ENCODE measurements at places on chromosomes 7 and 10.

DNA sequence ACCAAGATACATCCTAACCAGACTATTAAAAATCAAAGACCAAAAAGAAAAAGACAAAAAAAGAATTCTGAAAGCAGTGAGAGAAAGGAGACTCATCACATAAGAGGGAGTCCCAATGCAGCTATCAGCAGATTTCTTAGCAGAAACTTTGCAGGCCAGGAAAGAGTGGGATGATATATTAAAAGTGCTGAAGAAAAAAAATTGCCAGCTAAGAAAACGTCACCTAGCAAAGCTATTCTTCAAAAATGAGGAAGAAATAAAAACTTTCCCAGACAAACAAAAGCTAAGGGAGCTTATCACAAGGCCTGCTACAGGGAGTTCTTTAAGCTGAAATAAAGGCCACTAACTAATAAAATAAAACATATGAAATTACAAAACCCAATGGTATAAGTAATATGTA, 40.5 kb upstream of the CDK6 start:
- no peaks in the 10 kb centered on the region for H3K4me1 ChIP-seq
- DNase-seq, result no peak
- H3K4me3 ChIP-seq, result no peak overlapping the region
- H3K27me3 ChIP-seq, result no peaks in the 10 kb centered on the region

GRCh38 chr7:93375603-93376002, 143.4 kb downstream of the VPS50 start:
- H3K27ac ChIP-seq, result no peak overlapping the region
- no peak for DNase-seq
- H3K36me3 ChIP-seq, result no peaks in the 10 kb centered on the region
- H3K27me3 ChIP-seq, result no peaks in the 10 kb centered on the region

GRCh38 chr10:68109331-68109730, at the start of gene MYPN:
TSS of gene MYPN (plus strand) at chr10:68109488. CDS start at chr10:68121439, 11,951 bp downstream.
- H3K4me1 ChIP-seq, result no peaks in the 10 kb centered on the region
- H3K27ac ChIP-seq, result no peak within 1 kb of the TSS
- no peak within 1 kb of the TSS for H3K4me3 ChIP-seq
- no peaks in the 10 kb centered on the region for H3K27me3 ChIP-seq

GRCh38 chr7:43782768-43783555, 24.5 kb downstream of the BLVRA start:
- H3K4me1 ChIP-seq, result peaks cover 4% of the 10 kb centered on the region
- H3K4me3 ChIP-seq, result no peak overlapping the region
- no peak for DNase-seq

- H3K36me3 ChIP-seq, result no peaks in the 10 kb centered on the region
- no peak for DNase-seq
- no peak overlapping the region for H3K27ac ChIP-seq
- no peaks in the 10 kb centered on the region for H3K27me3 ChIP-seq
- H3K4me3 ChIP-seq, result no peak overlapping the region
- H3K4me1 ChIP-seq, result no peaks in the 10 kb centered on the region
Observed at GRCh38 chr7:84017651-84018050, 176.9 kb downstream of the SEMA3A start.

GRCh38 chr10:35079763-35080162, 10.4 kb downstream of the CUL2 start:
- H3K4me3 ChIP-seq, result no peak overlapping the region
- no peaks in the 10 kb centered on the region for H3K36me3 ChIP-seq
- no peak for DNase-seq
- no peaks in the 10 kb centered on the region for H3K4me1 ChIP-seq

- peak overlapping the region; percentile 67 for H3K27ac ChIP-seq
- DNase-seq, result no peak
- peaks cover 90% of the 10 kb centered on the region for H3K4me1 ChIP-seq
- no peak overlapping the region for H3K4me3 ChIP-seq
- H3K36me3 ChIP-seq, result no peaks in the 10 kb centered on the region
- H3K27me3 ChIP-seq, result no peaks in the 10 kb centered on the region
Observed at GRCh38 chr10:73866621-73867020, 7.7 kb downstream of the CAMK2G start.

DNA sequence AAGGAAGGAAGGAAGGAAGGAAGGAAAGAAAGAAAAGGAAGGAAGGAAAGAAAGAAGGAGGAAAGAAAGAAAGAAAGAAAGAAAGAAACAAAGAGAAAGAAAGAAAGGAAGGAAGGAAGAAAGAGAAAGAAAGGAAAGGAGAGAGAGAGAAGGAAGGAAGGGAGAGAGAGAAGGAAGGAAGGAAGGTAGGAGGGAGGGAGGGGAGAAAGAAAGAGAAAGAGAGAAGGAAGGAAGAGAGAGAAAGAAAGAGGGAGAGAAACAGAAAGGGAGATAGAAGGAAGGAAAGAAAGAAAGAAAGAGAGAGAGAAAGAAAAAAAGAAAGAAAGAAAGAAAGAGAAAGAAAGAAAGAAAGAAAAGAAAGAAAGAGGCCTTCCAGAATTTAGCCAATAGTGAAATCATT, 204.9 kb downstream of the DGKB start:
- no peak overlapping the region for H3K4me3 ChIP-seq
- H3K36me3 ChIP-seq, result no peaks in the 10 kb centered on the region
- H3K4me1 ChIP-seq, result no peaks in the 10 kb centered on the region
- H3K27me3 ChIP-seq, result no peaks in the 10 kb centered on the region
- no peak overlapping the region for H3K27ac ChIP-seq
- no peak for DNase-seq

DNA sequence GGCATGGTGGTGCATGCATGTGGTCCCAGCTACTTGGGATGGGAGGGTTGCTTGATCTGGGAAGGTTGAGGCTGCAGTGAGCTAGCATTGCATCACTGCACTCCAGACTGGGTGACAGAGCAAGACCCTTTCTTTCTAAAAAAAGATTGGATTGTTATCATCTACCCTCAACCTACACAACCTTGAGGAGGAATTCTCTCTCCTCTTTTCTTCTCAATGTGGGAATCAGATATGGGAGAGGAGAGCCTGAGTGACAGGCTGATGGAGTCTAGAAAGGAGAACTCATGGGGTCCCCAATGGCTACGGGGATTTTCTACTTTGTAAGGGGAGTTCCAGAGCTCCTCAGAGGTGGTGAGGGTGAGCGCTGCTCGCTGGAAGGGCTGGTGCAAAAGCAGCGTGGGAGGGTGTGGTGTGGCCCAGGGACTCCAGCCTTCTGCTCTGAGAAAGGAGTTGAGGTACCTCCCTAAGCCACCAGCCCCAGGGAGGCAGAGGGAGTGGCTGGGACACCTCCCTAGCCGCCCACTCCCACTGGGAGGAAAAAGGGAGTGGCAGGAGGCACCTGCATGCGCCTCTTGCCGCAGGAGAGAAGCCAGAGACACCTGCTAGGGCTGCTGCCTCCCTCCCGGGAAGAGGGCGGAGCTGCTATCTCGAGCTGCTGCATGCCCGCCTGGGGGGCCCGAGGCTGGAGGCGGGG, 48.4 kb downstream of the GATA3 start:
- no peak overlapping the region for H3K27ac ChIP-seq
- H3K4me1 ChIP-seq, result no peaks in the 10 kb centered on the region
- H3K36me3 ChIP-seq, result no peaks in the 10 kb centered on the region
- H3K27me3 ChIP-seq, result peaks cover 20% of the 10 kb centered on the region
- H3K4me3 ChIP-seq, result no peak overlapping the region

DNA sequence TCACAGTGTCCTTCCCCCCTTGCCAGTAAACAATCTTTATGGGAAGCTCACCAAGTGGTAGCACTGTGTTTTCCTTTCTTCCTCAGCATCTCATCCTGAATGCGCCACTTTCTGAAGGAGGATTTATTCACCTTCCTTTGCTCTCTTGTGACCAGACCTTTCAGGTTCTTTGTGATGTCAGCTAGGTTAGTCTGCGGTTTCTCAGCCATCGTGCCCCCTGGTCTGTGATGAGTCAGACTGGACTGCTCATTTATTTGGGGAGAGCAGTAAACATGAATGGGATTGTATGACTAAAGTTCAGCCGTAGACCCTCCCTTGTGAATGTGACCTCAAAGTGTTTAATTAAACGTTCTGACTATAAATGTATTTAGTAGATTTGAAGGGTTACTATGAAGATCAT, 235.1 kb upstream of the CELF2 start:
- no peaks in the 10 kb centered on the region for H3K36me3 ChIP-seq
- no peak overlapping the region for H3K4me3 ChIP-seq
- H3K4me1 ChIP-seq, result peaks cover 5% of the 10 kb centered on the region

DNA sequence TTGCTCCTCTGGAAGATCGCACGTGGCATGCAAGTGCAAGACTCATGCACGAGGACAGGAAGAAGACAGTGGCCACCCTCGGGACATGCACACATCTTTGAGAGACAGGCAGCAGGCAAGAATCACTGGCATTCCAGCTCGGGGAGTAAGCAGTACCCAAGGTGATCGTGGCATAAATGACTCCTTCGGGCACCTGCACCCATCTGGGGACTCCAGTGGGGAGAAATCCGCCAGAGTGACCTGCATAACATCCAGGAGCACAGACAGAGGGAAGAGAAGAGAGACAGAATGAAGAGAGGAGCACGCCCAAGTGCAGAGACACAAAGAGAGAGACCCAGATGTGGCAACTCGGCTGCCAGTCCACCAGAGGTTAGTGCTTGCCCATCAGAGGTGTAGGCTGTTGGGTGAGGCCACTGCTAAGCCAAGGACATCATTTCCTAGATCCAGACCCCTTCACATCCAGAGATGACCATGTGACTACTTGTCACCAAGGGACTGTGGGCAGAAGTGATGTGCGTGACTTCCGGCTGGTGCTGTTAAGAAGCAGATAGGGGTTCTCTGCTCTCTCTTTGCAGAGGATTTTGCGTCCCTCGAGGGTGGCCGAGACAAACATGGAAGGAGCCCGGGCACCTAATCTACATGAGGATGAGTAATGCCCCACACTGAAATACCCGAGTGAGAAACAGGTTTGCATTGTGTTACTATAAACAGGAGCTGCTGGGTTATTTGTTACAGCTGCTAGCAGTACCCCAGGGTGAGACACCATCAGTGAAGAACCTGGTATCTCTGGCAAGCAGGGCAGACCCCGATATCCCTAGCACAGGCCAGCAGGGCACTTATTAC, 80.6 kb downstream of the VWA2 start:
- H3K27me3 ChIP-seq, result no peaks in the 10 kb centered on the region
- H3K27ac ChIP-seq, result no peak overlapping the region
- no peak overlapping the region for H3K4me3 ChIP-seq
- no peaks in the 10 kb centered on the region for H3K36me3 ChIP-seq
- no peaks in the 10 kb centered on the region for H3K4me1 ChIP-seq
- no peak for DNase-seq

DNA sequence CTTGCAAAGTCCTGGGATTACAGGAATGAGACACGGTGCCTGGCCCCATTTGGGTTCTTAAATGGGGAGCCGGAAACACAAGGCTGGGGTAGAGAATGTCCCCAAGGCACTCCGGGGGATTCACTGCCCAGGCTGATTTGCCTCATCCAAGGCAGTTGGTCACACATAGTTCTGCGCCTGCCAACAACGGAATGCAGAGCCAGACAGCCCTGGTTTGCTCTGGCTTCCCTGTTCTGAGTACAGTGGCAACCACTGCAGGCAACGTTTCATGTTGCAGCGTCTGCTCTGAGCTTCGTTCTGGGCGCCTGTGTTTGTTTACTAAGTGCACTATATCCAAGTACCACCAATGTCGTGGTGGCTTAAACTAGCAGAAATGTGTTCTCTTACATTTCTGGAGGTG, 61.7 kb upstream of the C1QL3 start:
- no peaks in the 10 kb centered on the region for H3K4me1 ChIP-seq
- no peak for DNase-seq
- no peak overlapping the region for H3K27ac ChIP-seq
- no peaks in the 10 kb centered on the region for H3K36me3 ChIP-seq

- no peak overlapping the region for H3K27ac ChIP-seq
- no peaks in the 10 kb centered on the region for H3K36me3 ChIP-seq
- DNase-seq, result no peak
Observed at GRCh38 chr7:132518102-132518838, 58.0 kb downstream of the PLXNA4 start.

DNA sequence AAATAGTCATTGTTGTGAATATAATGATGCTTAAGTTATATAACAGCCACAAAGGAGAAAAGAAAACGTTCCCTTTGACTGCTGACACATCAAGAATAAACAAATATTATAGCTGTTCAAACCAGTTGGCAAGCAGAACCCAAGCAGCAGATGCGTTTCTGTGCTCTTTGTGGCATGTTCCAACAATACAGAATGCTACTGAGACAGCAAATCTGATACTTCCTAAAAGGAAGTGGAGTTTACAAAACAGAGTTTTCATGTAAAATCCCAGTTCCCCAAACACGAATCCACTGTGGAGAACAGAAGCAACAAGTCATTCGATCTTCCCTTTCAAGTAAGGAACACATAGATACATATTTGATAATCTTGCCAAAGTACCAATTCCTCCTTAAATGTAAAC, 170.9 kb upstream of the ASAH2 start:
- H3K27me3 ChIP-seq, result no peaks in the 10 kb centered on the region
- H3K36me3 ChIP-seq, result no peaks in the 10 kb centered on the region
- H3K4me3 ChIP-seq, result no peak overlapping the region
- H3K27ac ChIP-seq, result no peak overlapping the region
- no peak for DNase-seq

DNA sequence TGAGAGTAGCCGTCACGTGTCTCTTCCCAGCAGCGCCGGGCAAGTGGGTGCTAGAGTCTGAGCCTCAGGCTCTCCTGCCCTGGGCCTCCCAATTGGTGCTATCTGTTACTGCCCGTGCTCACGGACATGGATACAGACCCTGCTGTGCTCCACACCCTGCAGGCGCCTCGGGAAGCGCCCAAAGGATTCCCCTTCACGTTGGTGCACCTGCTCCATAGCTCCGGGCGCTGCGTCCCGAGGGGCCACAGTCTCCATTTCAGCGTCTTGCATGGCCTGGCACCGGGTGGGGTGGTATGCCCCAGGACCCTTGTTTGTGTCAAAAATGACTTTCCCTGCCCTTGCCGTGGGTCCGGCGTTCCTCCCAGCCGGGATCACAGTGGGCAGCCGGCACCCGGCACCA, 13.8 kb upstream of the ZNF212 start:
- H3K27me3 ChIP-seq, result no peaks in the 10 kb centered on the region
- DNase-seq, result no peak
- H3K4me3 ChIP-seq, result no peak overlapping the region
- no peaks in the 10 kb centered on the region for H3K4me1 ChIP-seq
- H3K36me3 ChIP-seq, result peaks cover 9% of the 10 kb centered on the region

DNA sequence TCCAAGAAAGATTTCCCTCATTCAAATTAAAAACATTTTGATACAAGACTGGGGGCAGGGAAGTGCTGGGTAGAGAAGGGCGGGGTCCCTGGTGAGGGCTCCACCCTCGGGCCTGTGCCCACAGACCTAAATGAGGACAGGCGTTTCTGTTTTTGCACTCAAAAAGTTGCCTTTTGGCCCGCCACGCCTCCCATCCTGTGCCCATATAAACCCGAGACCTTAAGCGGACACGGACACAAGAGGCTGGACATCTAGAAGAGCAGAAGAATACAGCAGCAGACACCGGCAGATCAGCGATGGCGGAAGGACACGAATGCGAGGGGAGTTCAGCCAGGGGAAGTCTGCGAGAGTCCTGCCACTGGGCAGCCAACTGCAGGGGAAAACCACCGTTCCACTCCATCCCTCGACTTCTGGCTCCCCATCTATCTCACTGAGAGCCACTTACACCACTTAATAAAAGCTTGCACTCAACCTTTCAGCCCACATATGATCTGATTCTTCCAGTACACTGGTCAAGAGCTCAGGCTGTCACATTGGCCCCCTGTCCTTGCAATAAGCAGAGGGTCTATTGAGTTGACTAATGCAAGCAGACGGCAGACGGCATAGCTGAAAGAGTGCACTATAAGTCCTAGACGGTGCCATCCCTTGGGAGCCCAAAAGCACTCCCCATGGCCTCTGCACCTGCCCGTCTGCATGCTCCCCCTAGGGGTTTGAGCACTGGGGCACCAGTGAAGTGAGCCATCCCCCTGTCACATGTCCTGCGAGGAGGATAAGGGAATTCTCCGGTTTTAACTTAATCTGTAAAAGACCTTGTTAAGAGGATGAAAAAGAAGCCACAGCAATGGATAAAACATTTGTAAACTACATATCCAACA, 181.8 kb upstream of the PRSS1 start:
- DNase-seq, result no peak
- H3K4me3 ChIP-seq, result no peak overlapping the region
- H3K4me1 ChIP-seq, result no peaks in the 10 kb centered on the region
- no peak overlapping the region for H3K27ac ChIP-seq
- H3K27me3 ChIP-seq, result peaks cover 7% of the 10 kb centered on the region
